ENCODE measurements at places on chromosomes 2 and 18. TPM values are rescaled to one million over a fixed set of nuclear protein-coding genes. Genes with fewer than 3 reads are reported as not detected.

DNA sequence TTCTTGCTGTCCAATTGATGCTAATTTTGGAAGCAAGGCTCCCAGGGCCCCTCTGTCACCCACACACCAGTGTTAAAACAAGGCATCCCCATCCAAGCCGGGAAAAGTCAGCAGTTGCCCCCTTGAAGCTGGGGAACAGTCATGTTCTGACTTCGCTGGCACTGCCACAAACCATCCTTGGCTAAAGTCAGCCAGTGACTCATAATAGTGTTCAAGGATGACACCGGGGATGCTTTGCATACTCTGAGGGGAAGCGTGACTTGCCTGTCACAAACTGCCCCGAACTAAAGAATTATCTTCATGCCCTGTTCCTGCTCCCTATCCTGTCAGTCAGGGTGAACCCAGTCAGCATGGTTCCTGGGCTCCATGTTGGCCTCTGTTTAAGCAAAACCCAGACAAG is 37.0 kb downstream of the TGFA start:
- no peak for DNase-seq

The DPP10 gene
- 2.2 TPM for total RNA-seq

- no peak for DNase-seq
Measured at GRCh38 chr2:45131587-45131986, 122.3 kb upstream of the SIX2 start.

GRCh38 chr2:30683236-30683956 is 123.8 kb downstream of the CAPN13 start:
- DNase-seq: no peak

DNA sequence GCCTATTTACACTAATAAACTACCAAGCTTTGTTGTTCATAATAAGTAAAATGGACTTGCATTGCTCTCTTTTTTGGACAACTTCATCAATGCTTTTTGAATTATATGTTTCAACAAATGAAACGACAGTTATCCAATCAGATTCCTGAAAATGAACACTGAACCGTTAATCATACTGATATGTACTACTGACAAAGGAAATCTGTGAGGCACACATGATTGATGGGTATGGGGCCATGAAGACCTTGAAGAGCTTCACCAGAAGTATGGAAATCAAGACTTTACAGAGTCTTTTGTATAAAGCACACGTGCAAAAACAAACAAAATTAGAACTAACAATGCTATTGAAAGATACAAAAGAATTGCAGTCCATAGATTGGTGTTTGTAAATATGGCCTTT is 51.2 kb downstream of the HNMT start:
- DNase-seq: no peak

The IL18RAP gene
- total RNA-seq: 3.0 TPM

DNA sequence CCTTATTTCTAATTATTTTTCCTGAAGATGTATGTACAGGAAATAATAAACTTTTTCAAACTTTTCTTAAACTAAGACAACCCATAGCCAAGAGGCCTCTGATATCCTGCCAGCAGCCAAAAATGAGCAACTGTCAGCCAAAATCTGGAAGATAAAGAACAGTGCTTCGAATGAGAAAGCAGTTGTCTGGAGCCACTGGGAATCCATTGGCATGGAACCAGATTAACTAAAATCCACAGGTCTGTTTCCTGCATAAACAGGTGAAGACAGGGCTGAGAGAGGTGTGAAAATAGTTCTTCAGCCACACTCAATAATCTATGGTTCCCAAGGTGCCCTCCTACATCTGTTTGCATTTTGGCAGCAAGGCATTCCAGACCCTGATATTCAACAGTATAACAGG is 1076.7 kb upstream of the PIK3C3 start:
- DNase-seq: no peak
